ENCODE measurements at places on chromosomes 16 and 17. TPM values are rescaled to one million over a fixed set of nuclear protein-coding genes. Genes with fewer than 3 reads are reported as not detected.

Gene TNFRSF17
- polyA plus RNA-seq: not detected

Gene SDR42E2
- not detected for polyA plus RNA-seq

Gene CALB2
- 308 TPM for polyA plus RNA-seq

Gene MSLN
- 0.63 TPM for polyA plus RNA-seq
